NCI-H1092 treated with DMSO at 0.1 percent for 48 hours (cell line): ENCODE measurements at places on chromosomes 16 and 17.

DNA sequence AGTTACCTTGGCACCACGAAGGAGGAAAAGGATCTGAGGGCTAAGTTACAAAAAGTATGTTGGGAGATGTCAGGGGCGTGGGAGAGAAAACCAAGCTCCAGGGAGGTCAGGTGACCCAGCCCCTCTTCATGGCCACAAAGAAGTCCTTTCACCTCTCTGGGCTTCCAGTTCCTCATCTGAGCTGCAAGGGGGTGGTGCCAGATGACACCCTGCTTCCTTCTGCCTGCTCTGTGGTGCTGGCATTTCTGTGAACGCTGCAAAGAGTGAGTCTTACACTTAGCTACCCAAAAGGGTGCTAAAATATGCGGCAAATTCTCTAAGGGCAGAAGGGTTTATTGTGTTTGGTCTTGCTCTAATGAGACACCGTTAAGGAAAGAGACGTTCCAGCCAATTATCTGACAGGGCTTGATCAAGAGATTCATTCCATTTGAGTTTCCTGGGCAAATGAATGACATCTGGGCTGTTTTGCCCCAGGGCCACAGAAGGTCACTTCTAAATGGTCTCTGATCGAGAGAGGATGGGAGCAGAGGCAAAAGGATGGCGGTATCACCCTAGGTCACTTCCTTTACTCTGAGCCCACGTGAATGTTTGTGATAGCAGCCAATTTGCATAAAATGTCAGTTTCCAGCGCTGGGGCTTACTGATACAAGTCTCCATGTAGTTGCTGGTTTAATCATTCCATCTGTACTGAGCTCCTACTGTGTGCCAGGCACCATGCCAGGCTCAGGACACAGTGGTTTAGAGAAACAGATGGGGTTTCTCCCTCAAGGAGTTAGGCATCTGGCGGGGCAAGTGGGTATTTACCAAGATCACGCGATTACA, 210.2 kb downstream of the KATNIP start:
- no peak for DNase-seq

- DNase-seq: no peak
These were observed 4.7 kb upstream of the IGF2BP1 start for GRCh38 chr17:48992444-48992843.

DNA sequence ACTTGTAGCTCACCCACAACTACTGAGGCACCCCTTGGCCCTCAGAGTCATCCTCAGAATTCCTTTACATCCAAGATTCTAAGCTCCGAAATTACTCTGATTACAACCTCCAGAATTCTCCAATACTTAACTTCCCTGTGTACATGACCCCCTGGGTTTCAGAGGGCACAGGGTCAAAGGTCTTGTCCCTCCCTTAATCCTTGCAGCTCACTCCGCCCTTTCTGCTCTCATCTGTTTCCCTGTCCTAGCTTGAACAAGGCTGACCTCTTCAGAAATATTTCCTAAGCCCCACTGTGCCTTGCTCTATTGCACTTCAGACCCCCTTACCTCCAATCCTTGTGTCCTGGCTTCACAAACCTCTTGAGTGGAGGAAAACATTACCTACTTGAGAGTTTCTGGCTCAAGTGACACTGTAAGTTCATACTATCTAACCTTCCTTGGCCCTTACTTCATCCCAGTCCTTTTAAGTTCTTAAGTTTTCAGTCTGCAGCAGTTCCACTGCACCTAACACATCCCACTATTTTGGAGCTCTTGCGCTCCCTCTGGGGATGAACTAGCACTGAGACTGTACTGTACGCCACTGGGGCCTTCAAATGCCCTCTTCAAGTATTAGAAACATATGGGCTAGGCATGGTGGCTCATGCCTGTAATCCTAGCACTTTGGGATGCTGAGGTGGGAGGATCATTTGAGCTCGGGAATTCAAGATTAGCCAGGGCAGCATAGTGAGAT, 6.2 kb downstream of the N4BP1 start:
- DNase-seq: no peak

DNA sequence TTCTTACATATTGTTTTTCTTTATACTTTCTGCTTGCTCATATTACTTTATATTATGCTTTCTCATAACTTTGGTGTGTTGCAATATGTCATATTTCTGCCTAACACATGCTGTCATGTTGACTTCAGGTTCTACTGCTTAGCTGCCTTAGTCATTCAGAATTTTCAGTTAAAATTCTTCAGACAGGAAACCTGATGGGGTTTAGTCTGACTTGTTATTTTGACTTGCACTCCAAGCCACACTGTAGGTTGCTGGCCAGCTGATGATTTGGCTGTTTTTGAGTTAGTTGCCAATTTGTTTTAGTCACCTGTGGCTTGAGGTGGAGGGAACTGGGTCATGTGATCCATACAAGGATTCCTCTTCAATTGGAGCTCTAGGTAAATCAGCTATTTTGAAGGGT, 315.4 kb downstream of the MAP2K6 start:
- DNase-seq: no peak

DNA sequence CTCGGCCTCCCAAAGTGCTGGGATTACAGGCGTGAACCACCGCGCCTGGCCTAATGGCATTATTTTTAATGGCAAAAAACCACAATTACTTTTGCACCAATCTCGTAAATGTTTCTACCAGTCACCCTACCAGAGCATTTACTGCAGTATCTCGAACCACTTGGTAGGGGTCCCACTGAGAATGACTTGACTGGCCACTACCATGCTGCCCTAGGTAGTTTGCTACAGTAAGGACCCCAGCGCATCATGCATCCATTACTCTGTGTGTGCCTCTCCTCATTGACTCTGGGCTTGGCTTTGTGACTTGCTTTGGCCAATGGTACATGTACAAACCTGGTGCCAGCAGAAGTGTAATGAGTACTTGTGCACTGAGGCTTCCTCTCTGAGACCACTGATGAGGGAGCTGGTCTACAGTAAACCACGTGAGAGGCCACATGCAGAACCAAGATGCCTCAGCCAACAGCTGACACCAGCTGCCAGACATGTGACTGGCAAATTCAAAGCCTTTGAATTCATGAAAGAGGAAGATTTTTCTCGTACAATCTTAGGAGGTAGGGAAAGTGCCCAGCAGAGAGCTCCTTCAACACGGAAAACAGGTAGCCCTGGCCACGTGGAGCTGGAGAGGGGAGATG, 421.7 kb upstream of the C16orf82 start:
- DNase-seq: no peak

DNA sequence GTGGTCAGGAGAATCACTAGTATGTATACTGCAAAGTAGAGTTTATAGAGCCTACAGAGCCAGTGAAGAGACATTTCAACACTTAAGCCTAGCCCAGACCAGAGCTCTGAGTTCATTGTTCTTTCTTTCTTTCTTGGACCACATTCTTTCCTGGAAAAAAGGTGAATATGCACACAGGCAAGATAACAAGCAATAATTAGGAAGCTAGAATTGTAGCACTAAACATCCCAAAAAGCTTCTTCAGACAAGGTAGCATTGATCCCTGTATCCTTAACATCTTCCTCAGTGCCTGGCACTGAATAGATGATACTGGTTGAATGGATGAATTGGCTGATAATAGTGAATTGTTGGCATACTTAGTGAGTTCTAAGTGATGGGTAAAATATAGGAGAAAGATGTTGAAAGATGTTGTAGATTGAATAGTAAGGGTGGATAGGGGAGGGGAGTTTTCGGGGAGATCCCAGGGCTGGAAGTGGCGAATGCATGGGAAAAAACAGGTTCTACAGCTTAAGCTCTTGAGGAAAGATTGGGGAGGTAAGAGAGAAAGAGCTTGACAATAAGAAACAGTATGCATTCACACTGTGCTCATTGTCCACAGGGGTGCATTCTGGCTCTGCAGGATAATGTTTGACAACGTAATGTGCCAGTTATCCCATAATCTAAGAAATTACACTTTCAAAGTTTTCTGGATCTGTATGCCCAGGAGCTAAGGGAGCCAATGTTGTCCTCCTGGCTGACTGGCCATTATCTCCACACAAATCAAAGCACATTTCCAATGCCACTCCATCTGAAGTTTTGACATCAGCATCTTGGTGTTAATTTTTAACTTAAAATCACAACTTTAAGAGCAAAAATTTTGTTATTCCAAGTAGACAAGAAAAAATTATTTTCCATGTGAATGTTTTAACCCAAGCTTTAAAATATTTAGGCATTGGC, 35.6 kb downstream of the TUBD1 start:
- DNase-seq: no peak

GRCh38 chr17:44832805-44833204, 2.7 kb upstream of the GJC1 start:
- DNase-seq: no peak
